ENCODE measurements at places on chromosomes 3 and 15.

DNA sequence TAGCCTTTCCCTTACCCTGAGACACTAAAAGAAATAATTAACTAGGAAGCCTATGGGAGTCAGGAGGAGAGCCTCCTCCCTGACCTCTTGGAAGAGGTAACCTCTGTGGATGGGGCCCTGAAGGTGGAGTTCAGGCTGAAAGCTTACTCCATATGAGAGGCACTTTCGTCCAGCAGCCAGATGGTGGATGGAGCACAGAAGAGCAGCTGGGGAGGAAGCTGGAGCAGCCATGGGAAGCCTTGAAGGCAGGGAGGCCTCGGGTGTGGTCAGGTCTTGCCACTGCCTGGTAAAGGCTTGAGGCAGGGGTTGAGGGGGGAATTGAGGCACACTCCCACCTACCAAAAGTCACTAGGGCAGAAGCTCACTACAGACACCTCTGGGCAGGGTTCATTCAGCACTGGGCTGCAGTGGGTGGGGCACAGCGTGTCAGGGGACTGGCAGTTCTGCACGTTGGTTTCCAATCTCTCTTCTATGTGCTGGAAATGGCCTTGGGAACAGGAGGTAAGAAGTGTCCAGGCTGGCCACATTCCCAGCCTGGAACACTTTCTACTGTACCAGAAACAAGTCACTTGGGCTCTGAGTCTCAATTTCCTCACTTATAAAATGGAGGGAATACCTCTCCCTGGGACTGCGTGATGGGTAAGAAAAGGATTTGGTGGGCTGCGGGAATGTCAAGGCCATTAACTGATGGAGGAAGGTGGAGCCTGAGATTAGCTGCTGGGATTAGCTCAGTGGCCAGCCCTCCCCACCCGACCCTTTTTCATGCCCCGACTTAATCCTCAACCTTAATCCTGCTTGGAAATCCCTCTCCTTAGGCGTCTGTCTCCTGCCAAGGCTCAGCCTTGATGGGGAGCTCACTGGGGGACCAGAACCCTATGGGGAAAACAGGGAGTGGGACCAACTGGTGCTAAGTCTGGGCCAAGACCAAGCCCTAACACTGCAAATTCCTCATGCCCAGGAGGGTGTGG lies 5.4 kb downstream of the PCBP4 start:
- no peak for DNase-seq

GRCh38 chr3:70980646-70981170 lies 602.8 kb downstream of the FOXP1 start:
- DNase-seq: no peak

DNA sequence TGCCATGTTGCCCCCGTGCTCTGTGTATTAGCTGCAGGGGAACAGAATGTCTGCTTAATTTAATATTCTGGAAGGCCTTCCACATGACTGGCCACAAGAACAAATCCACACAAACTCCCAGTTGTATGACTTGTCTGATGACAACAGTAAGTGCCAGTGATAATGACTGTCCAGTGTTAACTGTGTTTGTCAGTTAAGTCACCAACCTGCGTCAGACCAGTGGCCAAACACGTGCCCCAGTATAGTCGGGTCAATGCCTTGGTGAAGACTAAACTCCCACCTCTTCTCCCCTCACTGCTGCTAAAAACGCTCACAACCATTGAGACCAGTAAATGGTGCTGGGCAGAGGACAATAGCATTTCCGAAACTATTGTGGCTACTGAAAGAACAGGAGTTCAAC lies 9.8 kb upstream of the ATP13A5 start:
- DNase-seq: no peak

DNA sequence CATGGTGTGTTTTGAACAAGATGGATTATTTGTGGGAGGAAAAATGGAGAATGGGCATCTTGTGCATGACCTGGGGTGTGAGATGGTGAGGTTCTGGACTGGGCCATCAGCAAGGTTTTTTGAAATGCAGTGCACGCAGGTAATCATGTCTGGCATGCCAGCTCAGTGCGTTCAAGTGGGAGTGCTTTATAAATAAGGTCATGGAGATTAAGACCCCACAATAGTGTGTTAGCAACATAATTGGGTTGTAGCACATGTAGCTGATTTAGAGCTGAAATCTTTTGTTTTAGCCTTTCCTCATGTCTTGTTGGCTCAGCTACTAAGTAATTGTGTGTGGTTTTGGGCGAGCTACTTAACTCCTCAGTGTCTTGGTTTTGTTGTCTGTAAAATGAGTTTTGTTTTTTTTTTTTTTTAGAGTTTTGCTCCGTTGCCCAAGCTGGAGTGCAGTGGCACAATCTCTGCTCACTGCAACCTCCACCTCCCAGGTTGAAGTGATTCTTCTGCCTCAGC lies 3.9 kb upstream of the CACNA1D start:
- DNase-seq: no peak

GRCh38 chr3:42501681-42502428 lies 588 bp upstream of the VIPR1 start:
- peak; percentile 28 for DNase-seq

DNA sequence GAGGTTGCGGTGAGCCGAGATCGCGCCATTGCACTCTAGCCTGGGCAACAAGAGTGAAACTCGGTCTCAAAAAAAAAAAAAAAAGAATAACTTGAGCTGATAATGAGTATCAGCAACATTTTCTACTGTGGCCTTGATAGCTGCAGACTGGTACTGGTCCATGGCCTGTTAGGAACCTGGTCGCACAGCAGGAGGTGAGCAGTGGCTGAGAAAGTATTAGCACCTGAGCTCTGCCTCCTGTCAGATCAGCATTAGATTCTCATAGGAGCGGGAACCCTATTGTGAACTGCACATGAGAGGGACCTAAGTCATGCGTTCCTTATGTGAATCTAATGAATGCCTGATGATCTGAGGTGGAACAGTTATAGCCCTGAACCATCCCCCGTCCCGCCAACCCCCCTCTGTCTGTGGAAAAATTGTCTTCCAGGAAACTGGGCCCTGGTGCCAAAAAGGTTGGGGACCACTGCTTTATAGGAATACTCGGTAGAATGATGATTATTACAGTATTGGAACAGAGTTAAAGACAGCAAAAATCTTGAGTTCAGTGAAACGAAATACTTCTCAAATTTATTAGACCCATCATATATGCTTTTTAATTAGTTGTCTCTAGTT lies 126.0 kb downstream of the ZNF609 start:
- DNase-seq: no peak

DNA sequence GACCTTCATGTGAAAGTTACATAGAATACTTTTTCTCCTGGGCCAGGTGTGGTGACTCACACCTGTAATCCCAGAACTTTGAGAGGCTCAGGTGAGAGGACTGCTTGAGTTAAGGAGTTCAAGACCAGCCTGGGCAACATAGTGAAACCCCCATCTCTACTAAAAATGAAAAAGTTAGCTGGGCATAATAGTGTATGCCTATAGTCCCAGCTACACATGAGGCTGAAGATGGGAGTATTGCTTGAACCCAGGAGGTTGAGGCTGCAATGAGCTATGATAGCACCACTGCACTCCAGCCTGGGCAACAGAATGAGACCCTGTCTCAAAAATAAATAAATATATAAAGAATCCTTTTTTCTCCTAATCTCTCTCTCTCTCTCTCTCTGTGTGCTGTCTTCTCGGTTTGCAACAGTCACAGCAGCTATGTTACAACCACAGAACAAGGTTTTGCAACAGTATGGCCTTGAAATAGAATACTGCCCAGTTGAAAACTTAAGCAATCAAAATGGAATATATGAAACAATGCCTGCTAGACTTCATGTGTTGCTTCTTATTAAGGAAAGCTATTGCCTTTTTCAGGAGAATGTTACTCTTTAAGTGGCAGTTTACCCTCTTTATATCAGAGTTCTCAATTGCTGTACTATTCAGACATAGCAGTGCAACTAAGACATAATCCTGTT lies 12.3 kb upstream of the DENND4A start:
- no peak for DNase-seq

DNA sequence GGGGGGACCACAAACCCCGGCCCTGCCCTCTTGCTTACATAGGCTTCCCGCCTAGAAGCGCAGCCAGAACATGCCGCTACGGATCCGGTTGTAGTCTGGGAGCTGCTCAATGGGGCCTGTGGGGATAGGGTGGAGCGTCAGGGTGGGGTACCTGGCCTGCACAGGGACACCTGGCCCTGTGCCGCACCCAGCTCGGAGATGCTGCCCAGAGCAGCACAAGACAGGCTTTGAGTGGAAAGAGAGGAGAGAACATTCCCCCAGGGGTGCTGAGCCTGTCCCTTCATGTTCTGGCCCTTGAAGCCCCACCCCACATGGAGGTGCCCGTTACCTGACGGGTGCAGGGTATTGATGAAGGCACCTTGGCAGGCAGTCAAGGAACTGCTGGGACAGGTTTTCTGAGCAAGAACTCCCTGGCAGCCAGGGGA lies 4.0 kb upstream of the COL7A1 start:
- no peak for DNase-seq

GRCh38 chr3:190301591-190301990 lies 20.7 kb downstream of the CLDN1 start:
- no peak for DNase-seq

GRCh38 chr15:98983334-98983733 lies 24.3 kb downstream of the PGPEP1L start:
- DNase-seq: no peak

- DNase-seq: no peak
Observed at GRCh38 chr15:67724691-67725375, 100.5 kb upstream of the SKOR1 start.

Measured in NCI-H1105 treated with DMSO at 0.1 percent for 48 hours (cell line).